ENCODE measurements at places on chromosomes 16 and 17. TPM values are rescaled to one million over a fixed set of nuclear protein-coding genes. Genes with fewer than 3 reads are reported as not detected.

Gene RHBDF1
- total RNA-seq, result 30.1 TPM

Gene RUNDC3A
- total RNA-seq, result not detected

Gene SCN4A
- total RNA-seq, result 0.17 TPM

Gene HS3ST3A1
- total RNA-seq, result 0.05 TPM

Gene NACA2
- not detected for total RNA-seq

Gene SEPTIN12
- not detected for total RNA-seq

Gene B3GNT9
- 3.5 TPM for total RNA-seq

Data from dermis blood vessel endothelial cell (primary cell).